ENCODE measurements at places on chromosomes 1 and 21. TPM values are rescaled to one million over a fixed set of nuclear protein-coding genes. Genes with fewer than 3 reads are reported as not detected.

GRCh38 chr1:230863449-230863848 lies 4.9 kb downstream of the C1orf198 start:
- peak; percentile 71 for DNase-seq

DNA sequence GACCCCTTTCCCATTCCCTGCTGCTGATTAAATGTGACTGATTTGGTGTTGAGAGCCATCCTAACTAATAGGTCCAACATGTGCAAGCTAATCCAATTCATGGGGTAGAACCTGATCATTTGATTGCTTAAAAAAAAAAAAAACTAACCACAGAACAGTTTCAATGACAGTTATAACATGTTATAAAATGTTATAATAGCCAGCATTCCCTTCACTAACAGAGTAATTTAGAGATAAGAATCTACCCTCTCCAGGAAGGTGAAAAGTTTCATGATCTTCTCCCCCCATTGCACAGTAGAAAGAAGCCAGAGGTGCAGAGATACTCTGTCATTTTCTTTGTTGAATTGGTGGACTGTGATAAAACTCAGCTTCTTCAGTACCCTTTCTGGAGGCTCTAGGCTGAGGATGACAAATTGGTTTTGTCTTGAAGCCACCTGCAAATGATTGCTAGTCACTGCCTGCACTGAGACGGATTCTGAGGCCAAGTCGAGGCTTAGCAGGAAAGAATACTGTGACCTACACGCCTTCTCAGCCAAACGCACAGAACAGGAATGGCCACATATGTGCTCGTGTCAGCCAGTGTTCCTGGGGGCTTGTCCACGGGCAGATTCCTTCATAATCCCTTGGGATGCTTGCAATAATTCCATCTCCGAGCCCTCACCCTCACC lies 215.7 kb upstream of the IRF2BP2 start:
- no peak for DNase-seq

DNA sequence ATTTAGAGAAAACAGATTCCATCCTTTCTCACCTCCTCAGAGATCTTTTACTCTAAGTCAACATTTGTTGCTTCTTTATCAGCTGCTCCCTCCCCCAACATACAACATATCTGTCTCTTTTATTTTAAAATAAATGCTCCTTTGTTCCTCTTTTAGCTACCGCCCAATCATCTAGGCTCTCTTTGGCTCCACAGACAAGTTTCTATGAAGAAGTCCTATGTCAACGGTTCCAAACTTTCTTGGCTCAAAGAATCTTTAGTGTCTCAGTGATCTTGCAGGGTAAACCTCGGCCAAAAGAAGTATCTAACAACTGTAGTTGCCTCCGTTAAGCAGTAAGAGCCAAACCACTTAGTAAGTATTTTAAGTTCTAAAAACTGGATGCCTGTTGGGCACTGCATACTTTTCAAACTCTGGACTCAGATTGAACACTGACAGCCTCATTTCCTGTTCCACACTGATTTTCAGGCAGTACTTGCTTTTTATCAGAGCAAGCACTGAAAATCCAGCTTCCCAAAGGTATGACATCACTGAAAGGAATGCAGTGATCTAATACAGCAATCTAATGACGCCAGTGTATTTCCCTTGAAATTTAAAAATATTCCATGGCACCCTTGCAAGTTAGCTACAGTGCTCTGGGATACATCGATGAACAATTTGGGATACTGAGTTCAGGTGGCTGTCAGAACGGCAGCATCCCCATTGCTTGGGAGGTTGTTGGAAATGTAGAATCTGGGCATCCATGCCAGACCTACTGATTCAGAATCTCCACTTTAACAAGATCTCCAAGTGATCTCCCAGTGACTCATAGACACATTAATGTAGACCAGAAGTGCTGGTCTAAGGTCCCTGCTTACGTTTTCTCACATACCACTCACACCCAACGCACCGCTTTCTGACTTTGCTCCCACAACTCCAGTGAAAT lies 26.8 kb downstream of the EGLN1 start:
- DNase-seq, result no peak

DNA sequence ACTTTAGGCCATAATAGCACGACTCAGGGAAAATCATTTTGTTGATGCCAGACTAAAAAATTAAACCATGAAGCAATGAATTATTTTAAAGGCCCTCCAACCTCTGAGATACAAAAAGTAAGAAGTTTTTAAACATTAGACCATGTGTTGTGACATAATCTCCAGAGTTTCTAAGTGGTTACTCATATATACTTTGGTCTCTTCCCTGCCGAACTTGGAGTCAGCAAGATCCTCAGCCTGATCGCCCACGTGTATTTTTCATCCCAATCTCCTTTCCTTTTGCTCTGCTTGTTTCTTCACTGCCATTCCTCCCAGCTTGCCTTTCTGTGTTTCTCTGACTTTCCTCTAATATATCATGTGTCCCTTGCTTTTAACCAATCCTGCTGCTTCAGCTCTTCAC lies 3.8 kb downstream of the ARV1 start:
- no peak for DNase-seq

The RAB25 gene
- not detected for total RNA-seq

The LCE6A gene
- not detected for total RNA-seq

- no peak for DNase-seq
Observed at GRCh38 chr1:201253411-201253810, 29.9 kb upstream of the PKP1 start.
